ENCODE measurements at places on chromosomes 6 and 20.

- no peak for DNase-seq
These were observed 927.4 kb downstream of the KIF16B start for GRCh38 chr20:15645816-15646215.

- DNase-seq = no peak
These were observed 36.4 kb downstream of the XRN2 start for GRCh38 chr20:21339499-21339898.

DNA sequence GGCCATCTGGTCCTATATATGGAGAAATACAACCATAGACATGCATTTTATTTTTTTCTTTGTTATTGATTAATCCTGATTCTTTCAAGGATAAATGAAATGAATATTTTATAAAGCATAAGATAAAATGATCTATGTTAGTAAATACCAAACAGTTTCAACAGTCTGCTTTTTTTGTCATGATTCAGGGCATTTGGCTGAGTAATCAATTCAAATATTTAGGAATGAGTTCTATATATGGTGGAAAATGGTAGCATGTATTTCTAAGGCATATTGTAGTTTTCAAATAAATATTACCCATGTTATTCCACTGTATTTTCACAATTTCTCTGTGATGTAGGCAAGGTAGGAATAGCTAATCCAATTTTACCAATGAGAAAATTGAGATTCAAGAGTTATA is 287.5 kb upstream of the FKBP1C start:
- DNase-seq = no peak

- no peak for DNase-seq
These were observed 66.2 kb upstream of the CD83 start for GRCh38 chr6:14051355-14051754.

DNA sequence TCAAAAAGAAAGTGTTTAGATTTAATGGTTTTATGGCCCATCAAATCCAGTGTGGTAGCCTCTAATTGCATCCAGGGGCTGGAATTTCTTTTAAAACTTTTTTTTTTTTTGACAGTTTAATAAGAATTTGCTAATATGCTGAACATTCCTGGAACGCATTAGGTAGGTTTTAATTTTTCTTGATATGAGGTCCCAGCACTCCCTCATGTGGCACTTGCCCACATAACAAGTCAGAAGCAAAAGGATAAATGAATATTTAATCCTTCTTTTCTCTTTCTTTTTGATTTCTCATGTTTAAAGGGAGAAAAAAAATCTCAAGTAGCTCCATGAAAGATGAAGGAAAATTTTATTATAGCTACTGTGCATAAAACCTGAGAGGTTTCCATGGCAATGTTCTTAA is 13.5 kb downstream of the HAO1 start:
- DNase-seq = no peak

DNA sequence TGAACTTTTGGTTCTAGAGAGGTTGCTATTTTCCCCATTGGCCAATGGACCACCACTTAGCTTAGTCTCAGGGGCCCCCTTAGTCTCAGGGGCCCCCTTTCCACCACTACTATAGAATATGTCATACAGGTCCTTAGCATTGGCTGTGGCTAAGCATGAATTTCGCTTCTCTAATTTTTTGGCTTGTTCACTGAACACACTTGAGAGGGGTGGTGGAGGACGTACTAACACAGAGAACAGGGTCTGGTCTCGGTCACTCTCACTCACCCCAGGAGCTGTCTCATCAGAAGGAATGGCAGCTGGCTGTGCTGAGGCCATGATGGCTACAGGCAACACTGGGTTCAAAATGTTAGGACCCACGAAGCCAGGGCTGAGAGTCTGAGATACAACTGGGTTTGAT is 30.3 kb downstream of the ZNF318 start:
- no peak for DNase-seq

DNA sequence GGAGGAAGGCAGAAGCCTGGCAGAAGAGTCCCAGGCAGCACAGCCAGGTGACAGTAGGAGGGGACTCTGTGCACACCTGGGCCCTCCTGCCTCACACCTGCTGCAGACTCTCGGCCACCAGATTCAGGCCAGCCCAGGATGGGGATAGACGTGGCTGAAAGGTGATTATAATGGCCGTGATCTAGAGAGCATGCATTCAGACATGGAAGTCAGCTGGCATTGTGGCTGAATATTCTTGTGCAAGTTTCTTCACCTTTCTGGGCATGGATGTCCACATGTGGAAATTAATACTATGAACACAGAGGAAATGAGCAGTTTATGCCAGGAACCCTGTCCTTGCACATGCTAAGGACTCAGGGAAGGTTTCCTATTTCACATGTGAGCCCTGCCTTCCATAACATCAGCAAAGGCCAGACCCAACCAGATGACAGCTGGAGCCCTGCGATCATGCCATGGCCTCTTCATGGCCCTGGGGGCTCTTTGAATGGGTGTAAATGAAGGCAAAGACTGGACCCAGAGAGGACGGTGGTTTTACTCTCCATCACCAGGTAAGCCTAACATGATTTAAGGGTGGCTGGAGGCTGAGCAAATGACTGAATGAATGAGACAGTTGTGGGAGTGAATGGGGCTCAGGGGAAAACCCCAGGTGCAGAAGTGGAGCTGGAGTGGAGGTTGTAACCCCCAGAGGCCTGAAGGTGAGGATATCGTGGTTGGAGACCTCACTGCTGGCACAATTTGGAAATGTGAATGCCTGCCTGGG is 2.7 kb upstream of the RAET1L start:
- no peak for DNase-seq

DNA sequence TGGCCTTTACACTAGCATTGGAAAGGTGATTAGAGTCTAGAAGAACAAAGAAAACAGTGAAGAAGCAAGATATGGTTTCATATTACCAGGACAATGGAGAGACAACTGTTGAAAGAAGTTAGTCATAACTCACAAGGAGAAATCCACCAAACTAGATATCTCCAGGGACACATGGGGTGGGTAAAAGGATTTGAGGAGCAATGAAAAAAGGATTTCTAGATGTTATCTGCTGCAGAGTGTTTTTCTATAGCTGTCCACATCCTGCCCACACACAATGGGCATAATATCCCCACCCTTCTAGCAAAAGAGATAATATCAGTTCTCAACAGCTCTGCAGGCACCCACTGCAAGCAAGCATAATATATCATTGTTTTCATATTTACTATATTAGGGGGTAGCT is 303.1 kb downstream of the HAO1 start:
- DNase-seq = no peak

DNA sequence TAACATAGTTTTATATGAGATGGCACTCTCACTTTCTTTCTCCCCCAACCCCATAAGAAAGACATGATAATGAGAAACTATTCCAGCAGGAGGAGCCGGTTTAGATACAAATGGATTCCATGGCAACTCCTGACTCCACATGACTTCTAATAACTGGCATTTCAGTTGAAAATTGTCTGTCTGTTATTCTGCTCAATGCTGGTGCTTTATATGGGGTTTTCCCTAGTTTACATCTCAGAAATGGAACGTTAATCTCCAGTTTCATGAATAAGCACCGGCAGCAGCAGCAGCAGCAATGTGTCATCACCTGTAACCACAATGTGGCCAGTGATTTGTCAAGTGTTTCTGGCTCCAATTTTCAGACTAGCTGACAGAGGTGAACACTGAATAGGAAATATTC is 8.0 kb upstream of the SIM1 start:
- DNase-seq = no peak
